OCI-M1 (cell line): ENCODE measurements at places on chromosomes 5 and 9.

DNA sequence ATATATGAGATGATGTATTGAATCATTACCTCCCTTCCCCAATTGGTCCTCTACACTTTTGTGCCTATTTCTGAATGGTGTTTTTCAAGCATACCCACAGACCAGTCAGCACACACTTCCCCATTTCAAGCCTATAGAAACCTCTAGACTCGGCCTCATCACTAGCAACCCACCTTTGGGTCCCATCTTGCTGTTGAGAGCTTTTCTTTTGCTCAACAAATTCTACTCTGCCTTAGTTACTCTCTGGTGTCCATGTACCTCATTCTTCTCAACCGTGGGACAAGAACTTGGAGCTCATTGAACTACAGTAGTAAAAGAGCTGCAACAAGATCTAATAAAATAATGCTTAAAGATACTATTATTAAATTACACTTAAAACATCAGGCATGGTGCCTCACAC lies 49.0 kb upstream of the KDM4C start:
- DNase-seq = peak; percentile 97

GRCh38 chr9:20579524-20580314 lies 42.6 kb downstream of the MLLT3 start:
- no peak for DNase-seq

- DNase-seq = no peak
These were observed 59.3 kb downstream of the OSTF1 start for GRCh38 chr9:75147638-75148037.

- peak; percentile 77 for DNase-seq
These were observed 925 bp downstream of the ABHD17B start for GRCh38 chr9:71909887-71910649.

DNA sequence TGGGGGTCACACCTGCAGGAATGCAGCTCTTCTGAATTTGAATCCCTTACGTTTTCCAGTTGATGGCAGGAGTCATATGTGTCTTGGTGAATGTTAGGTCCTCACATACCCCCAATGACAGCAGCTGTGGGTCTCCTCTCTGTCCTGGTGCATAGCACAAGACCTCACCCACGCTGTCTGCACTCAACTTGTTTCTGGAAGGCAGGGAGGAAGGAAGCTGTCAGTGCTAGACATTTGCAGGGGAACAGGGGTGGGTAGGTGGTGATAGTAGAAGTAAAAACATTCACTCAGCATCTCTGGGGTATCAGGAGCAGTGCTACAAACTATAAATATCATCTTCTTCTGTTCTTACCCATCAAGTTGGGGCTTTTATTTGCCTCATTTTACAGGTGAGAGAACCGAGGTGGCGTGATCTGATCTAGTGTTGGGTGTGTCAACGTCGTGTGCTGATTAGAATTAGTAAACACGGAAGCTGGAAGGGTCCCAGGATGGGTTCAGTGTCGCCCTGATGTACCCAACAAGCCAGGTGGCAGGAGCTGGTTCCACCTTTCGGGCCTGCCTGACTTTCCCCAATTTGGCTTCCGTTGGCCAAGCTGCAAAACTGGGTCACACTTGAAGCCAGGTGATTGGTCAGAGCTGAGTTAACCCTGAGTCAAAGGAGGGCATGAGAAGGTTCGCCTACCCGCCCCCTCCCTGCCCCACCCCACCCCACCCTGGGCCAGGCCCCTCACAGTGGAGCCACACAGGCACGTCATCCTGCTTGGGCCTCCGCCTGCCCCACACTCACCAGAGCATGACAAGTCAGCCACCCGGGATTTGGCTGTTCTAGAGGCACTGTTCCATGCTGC lies 15.8 kb downstream of the ERGIC1 start:
- no peak for DNase-seq

GRCh38 chr5:88391116-88391515 lies 122.5 kb upstream of the TMEM161B start:
- no peak for DNase-seq

DNA sequence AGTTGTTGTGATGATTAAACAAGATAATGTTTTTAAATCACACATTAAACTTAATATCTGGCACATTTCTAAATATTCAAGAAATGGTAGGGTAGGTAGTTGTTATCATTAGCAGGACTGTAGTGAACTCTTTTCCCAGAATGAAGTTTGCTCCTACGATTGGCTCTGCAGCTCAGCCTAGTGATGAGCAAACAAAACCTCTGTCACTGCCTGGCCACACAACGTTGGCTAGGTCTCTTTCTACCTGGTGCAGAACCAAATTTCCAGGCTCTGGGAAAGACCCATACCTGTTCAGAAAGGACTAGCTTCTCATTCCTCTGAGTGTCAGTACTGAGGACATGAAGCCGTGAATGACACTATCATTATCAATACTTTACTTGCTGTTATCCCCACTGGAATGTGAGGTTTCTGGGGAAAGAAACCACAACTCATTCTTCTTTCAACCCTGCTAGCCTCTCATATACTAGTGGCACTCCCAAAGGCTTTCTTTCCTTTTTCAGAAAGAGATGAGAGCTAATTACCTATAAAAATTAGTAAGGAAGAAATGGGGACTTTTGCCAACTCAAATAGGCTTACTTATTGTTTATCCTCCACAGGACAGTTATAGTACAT lies 219.3 kb upstream of the TRIM32 start:
- DNase-seq = no peak

GRCh38 chr5:173736374-173736773 lies 119.9 kb upstream of the BOD1 start:
- no peak for DNase-seq
